Left cardiac atrium (tissue), 4 donors: ENCODE measurements at places on chromosomes 3 and 15. TPM values are rescaled to one million over a fixed set of nuclear protein-coding genes. Genes with fewer than 3 reads are reported as not detected.

GRCh38 chr15:66164788-66165187 lies 88.8 kb downstream of the MEGF11 start:
- DNase-seq, result no peak

The TNK2 gene
- 50.4 TPM for total RNA-seq

DNA sequence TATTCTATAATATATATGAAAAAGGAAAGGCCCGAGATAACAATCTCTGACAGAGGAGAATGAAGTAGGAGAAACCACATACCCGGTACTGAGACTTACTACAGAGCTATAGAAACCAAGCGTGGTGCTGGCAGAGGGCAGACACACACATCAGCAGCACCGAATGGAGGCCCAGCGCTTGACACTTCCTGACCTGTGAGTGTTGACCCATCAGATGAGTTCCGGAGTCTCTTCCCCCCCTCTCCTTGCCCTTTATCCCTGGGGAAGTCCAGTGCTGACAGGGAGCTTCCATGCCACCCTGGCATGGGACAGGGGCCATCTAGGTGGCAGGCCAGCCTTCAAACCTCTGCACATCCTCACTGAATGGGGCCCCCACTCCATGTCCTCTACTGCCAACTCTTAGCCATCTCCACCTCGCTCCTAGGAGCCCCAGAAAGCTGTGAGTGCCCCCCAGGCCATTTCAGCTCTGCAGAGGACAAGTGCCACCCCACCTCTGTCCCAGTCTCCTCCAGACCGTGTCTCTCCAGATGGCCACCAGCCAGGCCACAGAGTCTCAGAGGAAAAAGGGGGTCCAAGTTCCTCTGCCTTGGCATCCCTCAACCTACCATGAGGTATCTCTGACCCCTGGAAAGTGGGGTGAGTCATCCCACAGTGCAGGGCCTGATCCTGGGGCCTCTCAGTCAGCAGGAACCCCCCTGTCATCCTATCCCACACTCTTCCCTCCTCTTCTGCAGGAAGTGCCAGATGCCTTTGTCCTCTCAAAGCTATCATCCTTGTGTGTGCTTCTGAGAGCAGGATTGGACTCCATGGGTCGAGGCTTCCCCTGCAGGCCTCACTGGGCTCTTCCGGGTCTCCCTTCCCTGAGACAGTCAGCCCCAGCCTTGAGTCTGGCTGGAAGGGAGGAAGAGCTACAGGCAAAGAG lies 116.5 kb upstream of the ALDH1A3 start:
- DNase-seq, result no peak

DNA sequence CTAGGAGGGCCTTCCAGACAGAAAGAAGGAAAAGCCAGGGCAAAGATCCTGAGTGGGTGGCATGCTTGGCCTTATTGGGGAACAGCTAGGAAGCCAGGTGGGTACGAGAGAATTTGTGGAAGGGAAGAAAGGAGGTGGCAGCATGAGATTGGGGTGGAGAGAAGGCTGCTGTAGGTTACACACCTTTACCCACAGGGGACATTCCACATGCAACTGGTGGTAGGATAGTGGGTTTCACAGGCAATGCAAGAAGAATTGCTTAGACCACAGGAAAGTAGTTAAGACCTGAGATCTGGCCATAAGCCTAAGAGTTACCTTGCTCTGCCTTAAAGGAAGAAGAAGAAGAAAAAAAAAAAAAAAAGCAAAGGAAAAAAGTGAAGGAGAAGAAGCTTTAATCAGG lies 19.8 kb downstream of the ANP32A start:
- DNase-seq, result no peak

DNA sequence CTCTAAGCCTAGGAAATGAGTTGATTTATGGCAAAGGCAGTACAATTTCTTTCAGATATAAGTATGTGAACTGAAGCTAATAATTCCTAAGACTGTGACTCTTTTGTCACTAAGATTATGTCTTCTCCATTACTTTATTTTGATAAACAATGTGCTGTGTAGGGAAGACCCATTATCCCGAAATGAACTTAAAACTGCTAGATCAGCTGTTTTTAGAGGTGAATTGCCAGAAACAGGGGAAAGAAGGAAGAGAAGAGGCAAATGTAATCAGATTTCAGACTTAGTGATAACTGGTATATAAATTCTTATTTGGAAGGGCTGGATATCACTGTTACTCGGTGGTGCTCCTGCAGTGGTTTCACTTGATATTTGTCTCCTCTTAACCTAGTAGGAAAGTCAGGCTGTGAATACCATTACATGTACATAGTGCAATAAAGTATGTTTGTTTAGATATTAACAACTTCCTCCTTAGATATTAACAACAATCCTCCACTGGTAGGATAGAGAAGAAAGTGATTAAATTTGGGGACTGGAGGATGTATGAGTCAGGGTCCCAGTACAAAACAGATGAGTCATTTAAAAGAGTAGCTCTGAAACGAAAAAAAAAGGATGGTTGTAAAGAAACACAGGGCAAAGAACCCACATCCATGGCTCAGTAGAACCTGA lies 338.5 kb upstream of the KCNH8 start:
- DNase-seq, result no peak

DNA sequence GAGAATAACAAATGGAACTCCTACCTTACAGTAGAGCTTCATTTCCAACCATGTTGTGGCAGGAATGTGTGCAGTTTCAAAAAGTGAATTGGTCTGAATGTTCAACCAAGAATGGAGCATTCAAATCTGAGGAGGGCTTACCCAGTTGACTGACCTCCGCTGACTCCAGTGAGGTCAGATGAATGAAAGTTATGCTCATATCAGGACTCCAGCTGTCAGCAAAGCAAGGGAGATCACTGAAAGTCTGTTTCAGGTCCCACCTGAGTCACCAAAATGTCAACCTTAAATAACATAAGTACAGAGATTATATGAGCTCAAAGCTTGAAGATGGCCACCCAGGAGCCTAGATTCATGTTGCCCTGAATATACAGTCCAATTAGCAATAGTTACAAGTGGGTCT lies 473.5 kb downstream of the RBMS3 start:
- no peak for DNase-seq

GRCh38 chr3:16369885-16370284 lies 104.9 kb downstream of the OXNAD1 start:
- no peak for DNase-seq

DNA sequence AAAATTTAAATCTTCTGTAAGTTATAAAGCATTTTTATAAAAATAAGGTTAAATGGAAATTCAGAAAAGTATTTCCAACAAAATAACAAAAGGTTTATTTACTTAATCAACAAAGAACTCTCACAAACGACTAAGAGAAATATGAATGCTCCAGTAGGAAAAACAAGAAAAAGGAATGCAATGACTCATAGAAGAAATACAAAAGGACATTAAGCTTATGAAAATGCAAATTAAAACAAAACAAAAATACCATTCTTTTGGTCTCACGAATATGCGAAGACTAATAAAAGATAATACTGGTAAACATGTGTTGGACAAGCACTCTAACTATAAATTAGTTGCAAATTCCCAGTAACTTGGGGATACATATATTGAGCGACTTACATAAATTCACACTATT lies 17.5 kb upstream of the TBC1D5 start:
- DNase-seq, result no peak

The ANAPC13 gene
- 63.2 TPM for total RNA-seq

- no peak for DNase-seq
Observed at GRCh38 chr3:148367756-148368155, 329.9 kb upstream of the AGTR1 start.

- no peak for DNase-seq
Observed at GRCh38 chr3:124730941-124731297, 667 bp downstream of the UMPS start.

DNA sequence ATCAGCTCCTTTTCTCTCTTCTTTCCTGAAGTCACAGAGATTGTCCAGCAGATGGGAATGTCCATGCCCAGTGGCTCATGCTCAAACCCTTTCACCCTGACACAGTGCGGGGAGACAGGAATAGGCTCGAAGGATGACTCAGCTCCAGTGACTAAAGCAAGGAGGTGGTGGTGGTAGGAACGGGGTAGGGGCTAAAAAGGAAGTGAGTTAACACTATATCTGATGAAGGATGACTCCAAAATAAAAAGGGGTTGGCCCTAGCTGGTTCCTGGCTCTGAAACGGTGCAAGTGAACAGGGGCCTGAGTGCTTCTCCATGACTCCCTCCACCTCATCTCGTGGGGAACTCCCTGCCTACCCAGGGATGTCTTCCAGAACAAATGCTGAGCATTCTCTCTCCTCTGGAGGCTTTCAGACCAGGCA lies 167.4 kb upstream of the LPP start:
- DNase-seq, result no peak

- no peak for DNase-seq
Observed at GRCh38 chr15:56982987-56983386, 64.5 kb downstream of the TCF12 start.

- DNase-seq, result no peak
Observed at GRCh38 chr3:87354398-87354797, 78.0 kb upstream of the POU1F1 start.

The RASGRP1 gene
- total RNA-seq, result 1.6 TPM

GRCh38 chr3:169931747-169932520 lies 20.6 kb downstream of the SAMD7 start:
- no peak for DNase-seq

DNA sequence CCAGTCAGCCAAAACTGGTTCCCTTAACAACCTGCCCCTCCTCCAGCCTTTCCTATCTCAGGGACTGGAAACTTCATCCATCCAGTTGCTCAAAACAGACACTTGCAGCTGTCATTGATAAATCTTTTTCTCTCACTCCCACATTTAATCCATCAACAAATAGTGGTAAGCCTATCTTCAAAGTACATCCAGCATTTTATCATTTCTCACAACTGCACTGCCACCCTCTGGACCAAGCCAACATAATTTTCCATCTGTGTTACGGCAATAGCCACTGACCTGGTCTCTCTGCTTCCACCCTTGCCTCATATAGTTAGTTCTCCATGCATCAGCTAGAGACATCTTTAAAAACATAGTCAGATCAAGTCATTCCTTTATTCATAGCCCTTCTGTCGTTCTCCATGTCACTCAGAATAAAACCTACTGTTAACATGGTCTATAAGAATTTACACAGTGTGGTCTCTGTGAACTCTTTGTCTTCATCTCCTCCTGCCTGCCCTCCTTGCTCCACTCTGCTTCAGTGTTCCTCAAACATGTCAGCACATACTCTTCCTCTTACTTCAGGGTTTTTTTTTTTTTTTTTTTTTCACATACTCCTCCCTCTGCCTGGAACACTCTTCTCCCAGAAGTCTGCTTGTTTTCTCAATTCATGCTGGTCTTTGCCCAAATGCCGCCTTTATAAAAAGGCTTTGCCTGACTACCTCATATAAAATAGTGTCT lies 102.5 kb upstream of the COL6A5 start:
- DNase-seq, result no peak

DNA sequence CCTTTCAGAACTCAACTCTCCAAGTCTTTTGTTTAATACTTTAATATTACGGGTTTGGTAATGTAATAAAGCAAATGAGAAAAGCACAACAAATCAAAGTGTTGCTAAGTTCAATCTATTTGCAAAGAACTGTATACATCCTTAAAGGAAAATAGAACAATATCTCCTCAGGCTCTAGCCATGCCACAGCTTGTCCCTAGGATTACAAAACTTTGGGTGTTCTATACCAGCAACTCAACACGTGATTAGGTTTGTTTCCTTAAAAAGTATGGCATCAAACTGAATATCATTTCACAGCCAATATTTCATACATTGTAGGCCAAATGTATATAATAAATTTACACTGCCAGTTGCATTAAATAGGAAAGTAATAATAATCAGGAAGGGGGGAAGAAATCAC lies 418.6 kb upstream of the MDFIC2 start:
- DNase-seq, result no peak

DNA sequence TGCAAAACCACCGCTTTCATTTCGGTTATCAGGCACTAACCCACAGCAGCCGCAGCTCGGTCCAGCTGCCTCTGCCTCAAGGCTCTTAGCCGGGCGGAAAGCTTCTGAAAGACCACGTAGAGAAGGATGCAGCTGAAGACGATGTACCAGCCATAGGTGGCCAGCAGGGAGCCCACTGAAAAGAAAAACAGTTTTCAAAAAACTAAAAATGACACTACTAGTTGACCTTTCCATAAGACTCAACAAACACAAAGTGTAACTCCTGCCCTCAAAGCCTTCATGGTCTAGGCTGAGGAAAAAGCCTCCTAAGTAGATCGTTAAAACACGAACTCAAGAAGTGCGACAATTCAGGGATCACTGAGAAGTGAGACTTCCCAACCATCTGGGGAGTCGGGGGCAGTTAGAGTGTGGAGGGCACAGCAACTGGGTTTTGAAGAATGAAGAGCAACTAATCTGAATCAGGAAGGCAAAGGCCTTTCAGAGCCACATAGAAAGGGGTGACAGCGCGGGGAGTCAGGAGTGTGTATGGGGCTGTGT lies 716 bp downstream of the SELENOS start:
- DNase-seq, result no peak

The B3GALNT1 gene
- total RNA-seq, result 57.9 TPM

DNA sequence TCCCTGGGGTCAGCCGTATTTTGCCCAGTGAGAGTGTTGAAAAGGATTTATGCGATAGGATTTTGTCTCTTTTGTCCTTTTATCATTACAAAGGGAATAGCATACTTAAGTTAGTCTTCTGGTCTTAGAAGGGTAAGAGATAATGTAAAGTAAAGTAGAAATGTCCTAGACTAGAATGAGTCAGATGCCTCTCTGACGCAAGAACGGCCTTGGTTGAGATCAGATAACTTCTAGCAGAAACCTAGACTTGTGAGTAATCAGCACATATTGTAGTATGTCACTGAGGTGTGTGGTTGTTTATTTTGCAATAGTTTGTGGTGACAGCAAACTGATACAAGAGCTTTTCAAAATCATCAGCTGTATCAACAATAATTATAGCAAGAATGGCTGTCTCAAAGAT lies 866.1 kb downstream of the NSUN3 start:
- DNase-seq, result no peak

The SEMA7A gene
- 1.8 TPM for total RNA-seq

- DNase-seq, result no peak
Observed at GRCh38 chr3:122998856-122999255, 28.7 kb downstream of the SEMA5B start.

DNA sequence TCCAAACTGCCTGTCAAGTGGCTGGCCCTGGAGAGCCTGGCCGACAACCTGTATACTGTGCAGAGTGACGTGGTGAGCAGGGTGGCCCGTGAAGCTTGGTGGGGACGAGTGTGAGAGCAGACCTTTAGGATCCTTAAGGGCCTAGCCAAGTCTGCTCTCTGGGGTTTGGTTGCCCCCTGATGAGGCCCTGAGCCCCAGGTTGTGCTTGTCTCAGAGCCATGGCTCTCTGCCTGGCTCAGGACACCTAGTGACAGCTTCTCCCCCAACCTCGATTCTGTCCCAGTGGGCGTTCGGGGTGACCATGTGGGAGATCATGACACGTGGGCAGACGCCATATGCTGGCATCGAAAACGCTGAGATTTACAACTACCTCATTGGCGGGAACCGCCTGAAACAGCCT lies 14.4 kb downstream of the TYRO3 start:
- DNase-seq, result no peak

The PPP1R14D gene
- not detected for total RNA-seq

The PLXND1 gene
- total RNA-seq, result 112 TPM

DNA sequence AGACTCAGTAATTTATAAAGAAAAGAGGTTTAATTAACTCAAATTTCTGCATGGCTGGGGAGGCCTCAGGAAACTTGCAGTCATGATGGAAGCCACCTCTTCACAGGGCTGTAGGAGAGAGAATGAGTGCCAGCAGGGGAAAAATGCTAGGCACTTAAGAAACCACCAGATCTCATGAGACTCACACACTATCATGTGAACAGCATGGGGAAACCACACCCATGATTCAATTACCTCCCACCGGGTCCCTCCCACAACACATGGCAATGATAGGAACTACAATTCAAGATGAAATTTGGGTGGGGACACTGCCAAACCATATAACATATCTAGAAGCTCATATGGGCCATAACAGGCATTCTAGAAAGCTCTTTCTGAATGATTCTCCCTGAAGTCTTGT lies 190.3 kb downstream of the WNT5A start:
- no peak for DNase-seq

The SCN11A gene
- not detected for total RNA-seq

The GRM7 gene
- not detected for total RNA-seq
